ENCODE measurements at places on chromosomes 3 and 15.

DNA sequence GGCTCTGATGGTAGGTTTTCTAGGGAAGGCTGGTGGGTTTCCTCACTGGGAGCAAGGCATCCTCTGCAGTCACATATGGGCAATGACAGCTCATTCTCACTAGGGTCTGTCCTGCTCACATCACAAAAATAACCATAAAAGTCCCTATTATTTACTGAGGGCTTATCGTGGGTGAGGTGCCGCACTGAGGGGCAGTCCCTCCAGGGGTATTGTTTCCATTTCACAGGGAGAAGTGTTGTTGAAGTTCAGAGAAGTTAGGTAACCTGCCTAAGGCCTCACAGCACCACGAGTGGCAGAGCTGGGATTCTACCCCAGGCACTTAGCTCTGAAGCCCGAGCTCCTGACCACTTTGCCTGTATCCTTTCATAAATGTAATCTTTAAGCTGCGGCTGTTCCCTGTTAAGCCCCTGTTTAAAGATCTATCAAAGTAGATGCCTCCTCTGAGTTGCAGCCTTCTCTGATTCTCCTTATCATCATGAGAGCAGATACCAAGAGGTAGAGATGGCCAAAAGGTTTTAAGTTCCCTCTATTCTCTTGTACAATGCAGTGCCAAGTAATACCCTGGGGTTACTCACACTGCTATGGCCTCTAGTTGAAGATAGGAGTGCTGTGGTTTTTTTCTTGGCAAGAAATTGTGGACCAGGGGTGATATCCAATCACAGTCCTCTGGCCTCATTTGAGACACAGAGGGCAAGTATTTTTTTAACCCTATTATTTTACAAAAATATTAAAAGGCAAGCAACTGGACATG, 107.0 kb downstream of the RPLP1 start:
- DNase-seq = no peak

DNA sequence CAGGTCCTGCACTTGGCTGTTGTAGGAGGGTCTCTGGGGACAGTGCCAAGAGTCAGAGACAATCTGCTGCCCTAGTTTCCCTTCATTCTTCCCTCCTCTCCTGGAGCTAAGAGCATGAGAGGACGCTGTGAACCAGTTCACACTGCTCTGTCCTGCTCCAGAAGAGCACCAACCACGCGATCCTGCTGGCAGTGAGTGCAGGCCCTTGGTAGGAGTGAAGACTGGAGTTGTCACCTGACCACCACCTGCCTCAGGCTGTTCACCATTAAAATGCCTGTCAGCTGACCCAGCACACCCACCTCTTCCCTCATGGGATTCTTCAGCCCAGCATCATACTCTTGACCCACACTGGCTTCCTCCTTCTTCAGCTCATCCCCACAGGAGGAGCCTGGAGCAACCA, 2.9 kb downstream of the TM6SF1 start:
- DNase-seq = no peak

DNA sequence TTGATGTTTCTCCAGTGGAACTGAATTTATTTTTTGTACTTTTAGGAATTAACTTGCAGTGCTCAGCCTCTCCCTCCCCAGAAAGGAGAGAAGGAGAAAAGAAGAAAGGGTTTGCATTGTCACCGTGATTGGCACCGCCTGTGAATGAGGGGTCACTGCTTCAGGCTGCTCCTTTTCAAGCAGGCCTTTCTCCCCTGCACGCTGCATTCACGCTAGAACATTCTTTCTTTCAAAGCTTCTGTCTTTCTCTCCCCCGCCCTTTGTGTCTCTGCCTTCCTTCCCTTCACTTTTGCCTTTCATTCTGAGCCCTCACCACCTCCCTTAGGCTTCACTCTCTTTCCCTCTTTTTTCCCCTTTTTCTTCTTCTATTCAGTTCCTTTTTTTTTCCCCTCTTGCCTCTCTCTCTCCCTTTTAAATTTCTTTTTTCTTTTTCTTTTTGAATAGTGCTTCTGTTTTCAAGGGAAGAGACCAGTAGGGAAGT, 42.4 kb downstream of the ZNF710 start:
- DNase-seq = no peak

DNA sequence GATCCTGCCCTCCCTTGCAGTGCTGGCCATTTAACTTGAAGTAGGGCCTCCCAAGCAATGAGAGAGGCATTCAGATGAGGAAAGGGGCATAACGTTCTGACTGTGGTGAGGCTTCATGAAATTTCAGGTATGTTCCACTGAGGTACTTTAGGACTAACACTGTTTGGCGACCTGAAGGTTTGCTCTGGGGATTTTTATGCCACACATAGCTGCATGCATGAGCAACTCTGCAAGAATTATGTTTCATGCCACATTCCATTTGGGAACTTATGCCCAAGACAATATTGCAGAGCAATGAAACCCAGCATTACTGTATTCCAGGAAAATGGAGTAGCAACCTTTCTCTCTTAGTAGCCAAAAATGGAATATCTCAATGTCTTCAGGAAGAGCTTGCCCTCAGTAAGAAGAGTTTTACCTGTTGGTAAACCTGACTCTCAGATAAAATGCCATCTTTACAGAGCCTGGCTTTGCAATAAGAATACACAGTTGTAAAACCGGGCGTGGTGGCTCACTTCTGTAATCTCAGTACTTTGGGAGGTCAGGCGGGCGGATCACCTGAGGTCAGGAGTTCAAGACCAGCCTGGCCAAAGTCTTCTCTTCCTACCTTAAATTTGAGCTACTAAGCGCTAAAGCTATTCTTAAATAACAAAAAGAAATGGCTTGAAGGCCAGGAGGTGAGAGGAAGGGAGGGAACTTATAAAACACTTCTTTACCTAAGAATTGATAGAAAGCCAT, 16.7 kb upstream of the TBL1XR1 start:
- no peak for DNase-seq

GRCh38 chr3:175916191-175916934, 1057.2 kb downstream of the NAALADL2 start:
- no peak for DNase-seq

GRCh38 chr3:2511356-2511755, 412.7 kb downstream of the CNTN4 start:
- DNase-seq = no peak

DNA sequence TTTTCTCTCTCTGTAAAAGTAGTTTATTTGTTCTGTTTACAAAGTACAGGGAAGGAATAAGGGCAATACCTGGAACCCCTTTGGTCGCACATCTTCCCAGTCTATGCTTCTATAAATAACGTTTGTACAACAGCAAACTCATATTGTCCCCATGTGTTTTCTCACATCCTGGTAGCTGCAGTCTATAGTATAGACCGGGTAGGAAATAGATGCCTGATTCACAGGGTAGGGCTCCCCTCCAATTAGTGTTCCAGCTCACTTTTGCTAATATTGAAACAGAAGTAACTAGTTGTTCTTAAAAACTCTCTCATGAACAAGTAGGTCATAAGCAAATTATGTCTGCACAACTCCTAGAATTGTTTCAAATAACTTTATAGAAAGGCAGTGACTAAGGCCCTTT, 17.7 kb downstream of the ATG7 start:
- DNase-seq = no peak

- no peak for DNase-seq
Measured at GRCh38 chr3:17749281-17749680, 6.8 kb upstream of the TBC1D5 start.

GRCh38 chr3:144105542-144105941, 133.9 kb downstream of the DIPK2A start:
- no peak for DNase-seq

- no peak for DNase-seq
Measured at GRCh38 chr3:52086976-52087663, 30.7 kb upstream of the DUSP7 start.

- DNase-seq = no peak
Measured at GRCh38 chr3:58792921-58793451, 126.4 kb upstream of the FAM3D start.

DNA sequence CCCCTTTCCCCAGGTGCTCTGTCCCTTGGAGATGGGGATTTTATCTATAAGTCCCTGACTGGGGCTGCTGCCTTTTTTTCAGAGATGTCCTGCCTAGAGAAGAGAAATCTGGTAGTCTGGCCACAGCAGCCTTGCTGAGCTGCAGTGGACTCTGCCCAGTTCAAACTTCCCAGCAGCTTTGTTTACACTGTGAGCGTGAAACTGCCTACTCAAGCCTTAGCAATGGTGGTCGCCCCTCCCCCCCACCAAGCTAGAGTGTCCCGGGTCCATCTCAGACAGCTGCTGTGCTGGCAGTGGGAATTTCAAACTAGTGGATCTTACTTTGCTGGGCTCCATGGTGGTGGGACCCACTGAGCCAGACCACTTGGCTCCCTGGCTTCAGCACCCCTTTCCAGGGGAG, 38.9 kb downstream of the TMEM266 start:
- DNase-seq = no peak

GRCh38 chr3:29409409-29409808, 128.5 kb downstream of the RBMS3 start:
- DNase-seq = no peak

DNA sequence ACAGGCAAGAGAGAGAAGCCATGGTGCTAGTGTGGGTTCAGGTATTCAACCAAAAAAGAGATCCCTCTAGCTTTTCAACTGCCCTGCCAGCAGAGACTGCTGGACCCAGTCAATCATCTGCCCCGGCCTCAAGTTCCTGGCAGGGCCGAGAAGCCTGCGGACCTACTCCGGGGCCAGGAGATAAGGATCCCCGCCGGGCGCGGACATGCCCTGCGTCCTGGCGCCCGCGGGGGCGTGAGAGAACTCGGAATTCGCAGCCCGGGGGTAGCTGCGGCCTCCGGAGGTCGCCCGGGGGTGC, 821 bp upstream of the MAGI1 start:
- no peak for DNase-seq

- no peak for DNase-seq
Measured at GRCh38 chr3:16587047-16587680, 18.1 kb downstream of the DAZL start.

GRCh38 chr3:107681396-107681795, 158.6 kb downstream of the BBX start:
- no peak for DNase-seq

DNA sequence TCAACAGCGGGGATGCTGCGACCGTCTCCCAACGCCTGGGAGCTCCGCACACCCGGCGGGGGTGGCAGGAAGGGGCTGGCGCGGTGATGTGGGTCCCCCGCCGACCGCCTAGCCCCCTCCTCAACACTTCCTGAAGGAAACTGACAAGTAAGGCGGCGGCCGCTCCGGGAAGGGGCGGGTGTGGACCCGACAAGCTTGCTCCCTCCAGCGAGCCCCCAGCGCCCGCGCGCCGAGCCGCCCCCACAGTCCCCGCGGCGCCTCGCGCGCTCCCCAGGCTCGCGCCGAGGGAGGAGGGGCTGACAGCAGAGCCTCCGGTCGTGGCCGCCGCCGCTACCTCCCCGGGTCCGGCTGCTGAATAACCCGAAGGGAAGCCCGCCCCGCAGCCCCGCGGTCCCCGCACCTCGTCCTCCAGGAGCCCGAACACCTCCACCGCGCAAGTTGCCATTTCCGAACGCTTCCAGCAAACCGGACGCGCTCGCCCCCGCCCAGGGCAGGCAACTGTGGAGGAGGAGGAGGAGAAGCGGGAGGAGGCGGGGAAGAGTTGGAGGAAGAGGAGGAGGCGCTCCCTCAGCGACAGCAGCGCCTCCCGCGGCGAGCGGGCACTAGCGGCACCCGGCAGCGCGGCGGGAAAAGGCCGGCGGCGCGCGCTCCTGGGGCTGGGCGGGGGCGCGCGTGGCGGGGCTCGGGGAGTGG, at the start of gene NEDD4:
TSS of gene NEDD4 (minus strand) at position 502 of the 693 bp plus-strand sequence. CDS start at position 445, 57 bp downstream.
- DNase-seq = peak; percentile 66

GRCh38 chr15:66982816-66983215, 82.6 kb upstream of the SMAD3 start:
- no peak for DNase-seq

DNA sequence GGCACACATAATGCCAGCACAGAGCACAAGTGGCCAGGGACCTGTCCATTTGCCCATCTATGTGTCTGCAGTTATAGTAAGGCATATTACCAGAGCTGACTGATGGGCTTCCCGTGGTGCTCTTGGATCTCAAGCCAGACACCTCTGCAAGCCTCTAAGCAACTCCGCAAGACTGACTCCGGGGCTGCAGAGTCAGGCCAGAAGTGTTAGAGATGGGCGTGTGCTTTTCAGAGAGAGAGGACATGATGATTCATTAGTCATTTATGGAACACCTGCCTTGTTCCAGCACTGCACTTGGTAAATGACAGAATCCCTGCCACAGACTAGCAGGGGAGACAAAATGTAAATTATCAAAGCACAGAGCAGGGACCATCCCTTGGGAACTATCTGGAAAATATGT, 559.0 kb downstream of the PDCD6IP start:
- DNase-seq = no peak

DNA sequence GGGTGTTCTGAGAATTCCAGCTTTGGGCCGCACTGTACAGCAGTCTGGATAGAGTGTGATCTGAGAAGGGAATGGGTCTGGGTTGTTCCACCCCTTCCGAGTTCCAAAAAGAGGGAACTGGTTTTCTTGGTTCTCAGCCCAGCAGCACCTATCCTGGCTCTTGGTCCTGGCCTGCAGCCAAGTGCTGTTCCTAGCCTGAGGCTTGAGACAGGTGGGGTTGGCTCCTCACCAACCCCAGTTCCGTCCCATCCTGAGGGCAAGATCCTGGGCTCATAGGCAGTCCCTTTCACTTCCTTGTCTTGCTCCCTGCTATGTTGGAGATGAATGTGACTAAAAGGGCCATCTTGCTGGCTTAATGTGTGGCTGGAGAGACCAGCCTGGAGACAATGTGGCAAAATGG, 15.2 kb downstream of the IVD start:
- no peak for DNase-seq

GRCh38 chr15:53535886-53536285, 223.6 kb downstream of the WDR72 start:
- DNase-seq = no peak

GRCh38 chr3:177108648-177109047, 88.6 kb downstream of the TBL1XR1 start:
- DNase-seq = no peak

GRCh38 chr15:63107895-63108546, 13.6 kb upstream of the LACTB start:
- DNase-seq = no peak

GRCh38 chr15:31293655-31294054, 33.0 kb upstream of the KLF13 start:
- no peak for DNase-seq

- DNase-seq = no peak
Measured at GRCh38 chr3:183151821-183152351, 10.6 kb downstream of the LAMP3 start.

DNA sequence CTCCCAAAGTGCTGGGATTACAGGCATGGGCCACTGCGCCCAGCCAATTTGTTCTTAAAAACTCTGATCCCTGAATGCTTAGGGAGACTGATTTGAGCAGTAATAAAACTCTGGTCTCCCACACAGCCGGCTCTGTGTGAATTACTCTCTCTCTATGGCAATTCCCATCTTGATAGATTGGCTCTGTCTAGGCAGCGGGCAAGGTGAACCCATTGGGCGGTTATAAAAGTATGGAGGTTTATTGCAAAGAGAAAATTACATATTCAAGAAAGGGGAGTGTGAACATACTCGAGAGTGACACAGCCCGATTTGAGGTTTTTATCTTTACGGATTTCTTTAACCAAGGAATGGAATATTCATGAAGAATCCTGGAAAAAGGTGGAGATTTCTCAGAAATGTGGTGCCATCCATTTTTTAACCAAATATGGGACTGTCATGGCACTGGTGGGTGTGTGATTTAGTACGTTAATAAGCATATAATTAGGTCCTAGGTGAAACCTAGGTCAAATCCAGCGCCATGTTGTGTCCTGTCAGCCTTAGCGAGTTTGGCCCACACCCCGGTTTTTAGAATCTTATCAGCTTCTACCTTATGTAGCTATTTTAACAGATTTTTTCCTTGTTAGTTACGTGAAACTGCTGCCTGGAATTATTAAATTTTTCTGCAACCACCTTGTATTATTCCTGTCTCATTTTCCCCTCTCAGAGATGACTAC, 7.2 kb upstream of the GMPS start:
- no peak for DNase-seq
